ENCODE measurements at places on chromosomes 5 and 9. TPM values are rescaled to one million over a fixed set of nuclear protein-coding genes. Genes with fewer than 3 reads are reported as not detected.

Gene PCDHGA4
- total RNA-seq = not detected

DNA sequence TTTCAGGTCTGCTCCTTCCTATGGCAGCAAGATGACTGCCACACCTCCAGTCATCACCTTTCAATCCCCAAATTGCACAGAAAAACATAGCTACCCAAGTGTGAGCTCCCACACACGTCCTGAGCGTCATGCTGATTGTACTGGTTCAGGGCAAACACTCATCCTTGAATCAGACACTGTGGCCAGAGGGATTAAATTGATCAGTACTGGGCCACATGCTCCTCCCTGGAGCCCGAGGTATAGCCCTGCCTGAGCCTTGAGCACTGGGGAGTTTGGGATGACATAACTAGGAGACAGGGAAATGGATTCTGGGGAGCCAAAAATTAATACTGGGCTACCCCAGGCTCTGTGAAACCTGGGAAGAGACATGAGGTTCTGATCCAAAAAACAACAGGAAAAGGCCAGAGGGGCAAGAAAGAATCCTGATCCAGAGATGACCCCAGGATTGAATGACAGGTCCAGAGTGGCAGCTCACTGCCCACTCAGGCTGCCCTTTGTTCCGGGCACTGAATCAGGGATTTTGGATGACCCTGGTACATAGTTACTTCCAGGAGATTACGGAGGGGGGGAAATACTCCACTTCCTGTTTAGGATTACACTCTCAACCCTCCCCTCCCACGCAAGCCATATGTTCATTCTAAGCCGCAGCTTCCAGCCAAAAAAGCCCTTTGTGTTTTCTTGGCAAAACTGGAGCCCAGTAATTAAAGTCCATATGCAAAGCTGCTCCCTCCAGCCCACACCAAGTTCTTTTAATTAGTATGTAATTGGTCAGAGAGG is 141.6 kb upstream of the SPRY4 start:
- no peak for DNase-seq
- H3K4me1 ChIP-seq = peaks cover 8% of the 10 kb centered on the region
- no peaks in the 10 kb centered on the region for H3K27me3 ChIP-seq
- no peak overlapping the region for H3K27ac ChIP-seq
- no peak overlapping the region for H3K4me3 ChIP-seq
- H3K36me3 ChIP-seq = 0 out of 2 replicates have a peak, but pooled peaks cover 4% of the 10 kb centered on the region

Gene SPATA31A7
- not detected for total RNA-seq

Gene ANKRD20A1
- total RNA-seq = not detected

DNA sequence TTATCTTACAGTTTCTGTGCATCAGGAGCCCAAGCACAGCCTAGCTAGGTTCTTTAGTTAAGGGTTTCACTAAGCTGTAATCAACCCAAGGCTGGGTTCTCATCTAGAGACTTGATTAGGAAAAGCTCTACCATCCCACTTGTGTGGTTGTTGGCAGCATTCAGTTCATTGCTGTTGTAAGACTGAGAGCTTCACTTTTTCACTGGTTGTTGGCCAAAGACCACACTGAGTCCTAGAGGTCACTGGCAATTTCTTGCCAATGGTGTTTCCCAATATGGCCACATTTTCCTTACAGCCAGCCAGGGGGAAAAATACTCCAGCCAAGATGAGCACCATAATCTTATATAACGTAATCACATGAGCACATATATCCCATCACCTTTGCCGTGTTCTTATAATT is 74.3 kb downstream of the SMIM15 start:
- no peaks in the 10 kb centered on the region for H3K27me3 ChIP-seq
- H3K4me1 ChIP-seq = no peaks in the 10 kb centered on the region
- no peak overlapping the region for H3K4me3 ChIP-seq
- H3K36me3 ChIP-seq = no peaks in the 10 kb centered on the region
- DNase-seq = no peak

Gene GCNT1
- 15.3 TPM for total RNA-seq

Gene PCDHA8
- total RNA-seq = not detected

DNA sequence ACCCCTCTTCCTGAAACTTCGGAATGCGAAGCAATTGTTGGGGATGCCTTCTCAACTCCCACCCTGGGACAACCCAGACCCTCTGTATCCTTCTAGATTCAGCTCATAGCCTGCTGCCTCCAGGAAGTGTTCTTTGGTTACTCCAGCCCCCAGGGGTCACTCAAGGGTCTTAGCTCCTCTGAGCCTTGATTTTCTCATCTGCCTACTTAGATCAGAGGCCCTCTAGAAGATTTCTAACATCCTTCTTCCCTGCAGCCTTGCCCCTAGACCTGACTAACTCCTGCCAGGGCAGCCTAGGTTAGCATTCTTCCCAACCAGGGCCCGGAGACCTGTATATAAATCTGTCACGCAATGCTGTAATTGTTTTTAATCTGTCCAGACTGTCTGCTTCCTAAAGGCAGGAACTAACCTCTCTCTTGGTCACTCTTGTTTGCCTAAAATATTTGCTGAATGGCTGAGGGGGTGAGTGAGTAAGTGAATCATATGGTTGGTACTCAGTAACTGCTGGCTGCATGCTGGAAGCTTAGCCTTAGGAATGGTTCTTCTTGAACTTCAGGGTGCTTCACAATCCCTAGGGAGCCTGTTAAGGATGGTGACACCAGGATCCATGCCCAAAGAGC is 8.2 kb downstream of the GALNT10 start:
- H3K4me3 ChIP-seq = peak overlapping the region; percentile 4
- H3K27me3 ChIP-seq = no peaks in the 10 kb centered on the region
- peak overlapping the region; percentile 66 for H3K27ac ChIP-seq
- H3K4me1 ChIP-seq = peaks cover 61% of the 10 kb centered on the region
- H3K36me3 ChIP-seq = 0 out of 2 replicates have a peak, but pooled peaks cover 19% of the 10 kb centered on the region
- peak; percentile 30 for DNase-seq

- DNase-seq = peak; percentile 75
- H3K36me3 ChIP-seq = no peaks in the 10 kb centered on the region
- H3K4me1 ChIP-seq = peaks cover 44% of the 10 kb centered on the region
- H3K27ac ChIP-seq = peak overlapping the region; percentile 84
- H3K27me3 ChIP-seq = no peaks in the 10 kb centered on the region
- no peak overlapping the region for H3K4me3 ChIP-seq
Measured at GRCh38 chr5:172870291-172870714, 36.3 kb downstream of the ERGIC1 start.

GRCh38 chr9:20884985-20885593 is 146.4 kb downstream of the HACD4 start:
- H3K27me3 ChIP-seq = no peaks in the 10 kb centered on the region
- no peaks in the 10 kb centered on the region for H3K4me1 ChIP-seq
- no peaks in the 10 kb centered on the region for H3K36me3 ChIP-seq
- H3K4me3 ChIP-seq = no peak overlapping the region

Gene COL23A1
- not detected for total RNA-seq

DNA sequence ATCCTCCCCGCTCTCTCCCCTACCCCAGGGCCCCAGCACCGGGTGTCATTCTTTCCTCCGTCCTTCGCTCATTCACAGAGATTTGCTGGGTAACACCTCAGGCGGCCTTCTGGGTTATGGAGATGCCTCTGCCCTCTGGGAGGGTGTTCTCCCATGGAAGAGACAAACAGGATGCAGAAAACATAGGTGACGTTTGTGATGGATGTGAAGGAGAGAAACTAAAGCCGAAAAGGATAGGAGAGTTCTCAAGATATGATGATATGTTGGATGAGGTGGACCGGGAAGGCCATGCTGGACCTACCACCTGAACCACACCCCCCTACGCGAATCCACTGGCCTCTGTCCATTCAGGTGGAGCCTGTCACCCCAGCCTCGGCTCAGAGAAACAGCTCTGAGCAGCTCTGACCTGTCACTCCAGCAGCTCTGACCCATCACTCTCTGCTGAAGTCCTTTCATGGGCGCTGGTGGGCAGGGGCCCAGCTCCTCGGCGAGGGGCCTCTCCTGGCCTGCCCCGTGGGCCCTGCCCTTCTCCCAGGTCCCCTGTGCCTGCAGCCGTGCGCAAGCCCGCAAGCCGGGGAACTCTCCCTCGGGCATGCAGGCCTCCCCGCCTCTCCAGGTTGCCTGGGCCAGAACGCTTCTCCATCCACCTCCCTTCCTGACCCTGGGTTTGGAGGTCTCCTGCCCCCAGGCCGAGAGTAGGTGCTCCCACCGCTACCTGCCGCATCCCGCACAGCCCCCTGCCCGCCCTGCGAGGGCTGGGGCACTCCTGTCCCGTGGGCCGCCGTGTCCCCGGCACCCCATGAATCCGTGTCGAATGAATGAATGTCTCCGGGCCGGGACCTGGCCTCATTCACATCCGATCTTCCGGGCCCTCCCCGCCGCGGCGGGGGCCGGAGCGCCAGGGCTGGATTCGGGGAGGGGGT is 717 bp upstream of the NCS1 start:
- no peaks in the 10 kb centered on the region for H3K27me3 ChIP-seq
- no peaks in the 10 kb centered on the region for H3K36me3 ChIP-seq
- DNase-seq = no peak
- peak overlapping the region; percentile 62 for H3K4me3 ChIP-seq
- no peak overlapping the region for H3K27ac ChIP-seq

- no peaks in the 10 kb centered on the region for H3K36me3 ChIP-seq
- no peak for DNase-seq
- no peaks in the 10 kb centered on the region for H3K4me1 ChIP-seq
- H3K27ac ChIP-seq = no peak overlapping the region
Measured at GRCh38 chr5:52269859-52270258, 517.9 kb upstream of the ITGA1 start.

GRCh38 chr9:78707481-78707991 is 410.6 kb downstream of the PSAT1 start:
- no peaks in the 10 kb centered on the region for H3K36me3 ChIP-seq
- H3K27me3 ChIP-seq = peaks cover 7% of the 10 kb centered on the region
- no peak overlapping the region for H3K27ac ChIP-seq
- no peak for DNase-seq
- no peak overlapping the region for H3K4me3 ChIP-seq

DNA sequence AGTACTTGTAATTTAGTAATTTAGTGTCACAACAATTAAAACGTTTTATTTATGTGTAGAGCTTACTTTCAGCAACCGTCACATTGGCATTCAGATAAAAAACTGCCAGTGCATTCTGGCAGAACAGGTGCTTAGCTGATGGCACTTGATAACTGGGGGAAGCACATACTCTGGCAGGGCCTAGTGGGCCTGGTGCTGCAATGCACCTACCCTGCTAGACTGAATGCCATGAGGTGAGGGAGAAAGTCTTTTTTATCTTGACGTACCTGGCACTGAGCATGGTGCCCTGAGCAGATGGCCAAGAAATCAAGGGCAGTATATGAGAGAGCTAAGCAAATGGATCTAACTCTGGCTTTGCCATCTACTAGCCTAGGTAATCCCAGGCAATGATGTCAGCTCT is 280.6 kb upstream of the EFNA5 start:
- no peak overlapping the region for H3K4me3 ChIP-seq
- H3K27ac ChIP-seq = no peak overlapping the region
- H3K4me1 ChIP-seq = no peaks in the 10 kb centered on the region
- no peak for DNase-seq
- no peaks in the 10 kb centered on the region for H3K27me3 ChIP-seq
- H3K36me3 ChIP-seq = no peaks in the 10 kb centered on the region

GRCh38 chr9:111866976-111867375 is 29.6 kb upstream of the UGCG start:
- no peak overlapping the region for H3K4me3 ChIP-seq
- H3K27ac ChIP-seq = no peak overlapping the region
- H3K4me1 ChIP-seq = peaks cover 11% of the 10 kb centered on the region
- DNase-seq = no peak
- no peaks in the 10 kb centered on the region for H3K27me3 ChIP-seq

DNA sequence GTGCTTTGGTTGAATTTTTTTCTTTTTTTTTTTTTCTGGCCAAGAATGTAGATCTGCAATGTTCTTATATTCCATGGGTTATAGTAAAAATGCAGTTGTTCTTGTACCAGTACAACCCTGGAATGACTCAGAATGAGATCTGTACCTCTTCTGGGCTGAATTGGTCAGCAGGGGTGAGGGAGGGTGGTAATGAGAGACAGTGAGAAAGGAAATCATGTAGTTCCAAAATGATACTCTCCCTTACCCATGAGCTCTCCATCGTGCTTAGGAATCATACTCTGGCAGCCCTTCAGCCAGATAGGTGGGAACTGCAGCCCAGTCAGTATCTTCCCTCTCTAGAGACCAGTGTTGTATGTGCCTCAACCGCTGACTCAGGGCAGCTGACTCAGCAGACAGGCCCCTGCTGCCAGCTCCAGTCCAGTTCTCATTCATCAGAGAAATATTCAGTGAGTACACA is 2.1 kb upstream of the GLIS3 start:
- no peak overlapping the region for H3K4me3 ChIP-seq
- H3K27me3 ChIP-seq = no peaks in the 10 kb centered on the region
- no peaks in the 10 kb centered on the region for H3K36me3 ChIP-seq
- DNase-seq = peak; percentile 75
- peak overlapping the region; percentile 30 for H3K27ac ChIP-seq
- peaks cover 24% of the 10 kb centered on the region for H3K4me1 ChIP-seq

Gene GMCL2
- not detected for total RNA-seq

Gene EDIL3
- 7.2 TPM for total RNA-seq

- no peaks in the 10 kb centered on the region for H3K4me1 ChIP-seq
- H3K27ac ChIP-seq = no peak overlapping the region
- no peak for DNase-seq
- H3K27me3 ChIP-seq = peaks cover 90% of the 10 kb centered on the region
Measured at GRCh38 chr9:135533674-135534073, 12.3 kb upstream of the OBP2A start.

- no peak overlapping the region for H3K4me3 ChIP-seq
- H3K36me3 ChIP-seq = no peaks in the 10 kb centered on the region
Measured at GRCh38 chr5:78512435-78512834, 136.1 kb downstream of the LHFPL2 start.

DNA sequence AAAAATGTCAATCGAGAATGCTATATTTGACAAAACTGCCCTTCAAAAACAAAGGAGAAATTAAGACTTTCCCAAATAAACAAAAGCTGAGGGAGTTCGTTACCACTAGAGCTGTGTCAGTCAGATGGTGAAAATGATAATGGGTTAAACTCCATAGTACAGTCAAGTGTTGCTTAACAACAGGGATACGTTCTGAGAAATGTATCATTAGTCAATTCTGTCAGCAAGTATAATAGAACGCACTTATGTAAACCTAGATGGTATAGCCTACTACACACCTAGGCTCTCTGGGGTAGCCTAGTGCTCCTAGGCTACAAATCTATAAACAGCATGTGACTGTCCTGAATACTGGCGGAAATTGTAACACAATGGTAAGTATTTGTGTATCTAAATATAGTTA is 138.7 kb downstream of the DRD1 start:
- DNase-seq = no peak
- no peak overlapping the region for H3K4me3 ChIP-seq
- no peak overlapping the region for H3K27ac ChIP-seq
- no peaks in the 10 kb centered on the region for H3K36me3 ChIP-seq

DNA sequence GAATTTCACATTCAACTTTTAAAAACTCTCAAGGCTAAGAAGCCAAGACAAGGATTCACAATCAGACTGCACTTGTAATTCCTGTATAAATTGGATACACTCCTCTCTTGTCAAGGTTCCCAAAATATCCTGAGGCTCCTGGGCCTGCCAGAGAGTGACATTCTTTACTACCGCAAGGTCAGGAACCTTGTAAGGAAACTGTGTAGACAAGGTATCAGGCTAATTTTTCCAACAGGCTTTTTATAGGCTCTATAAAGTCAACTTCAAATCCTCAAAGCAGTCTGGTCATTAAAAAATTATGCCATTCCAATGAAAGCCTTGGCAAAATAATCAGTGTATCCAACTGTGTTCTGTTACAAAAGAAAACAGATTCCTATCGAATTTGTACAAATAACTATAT is 15.5 kb upstream of the PAIP1 start:
- H3K36me3 ChIP-seq = no peaks in the 10 kb centered on the region
- DNase-seq = no peak
- H3K27me3 ChIP-seq = no peaks in the 10 kb centered on the region
- H3K27ac ChIP-seq = no peak overlapping the region
